ENCODE measurements at places on chromosomes 1 and 21.

DNA sequence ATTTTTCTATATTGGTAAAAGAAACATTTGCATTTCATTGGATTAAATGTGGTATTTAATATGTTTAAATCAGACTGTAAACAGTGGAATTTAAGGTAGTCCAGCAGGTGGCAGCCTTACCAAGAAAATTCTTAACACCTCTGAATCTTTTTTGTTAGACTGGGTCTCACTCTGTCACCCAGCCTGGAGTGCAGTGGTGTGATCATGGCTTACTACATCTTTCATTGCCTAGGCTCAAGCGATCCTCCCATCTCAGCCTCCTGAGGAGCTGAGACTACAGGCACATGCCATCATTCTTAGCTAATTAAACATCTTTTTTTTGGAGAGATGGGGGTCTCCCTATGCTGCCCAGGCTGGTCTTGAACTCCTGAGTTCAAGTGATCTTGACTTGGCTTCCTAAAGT lies 98.8 kb downstream of the RABGAP1L start:
- H3K36me3 ChIP-seq: peaks cover 20% of the 10 kb centered on the region
- no peak overlapping the region for H3K4me3 ChIP-seq
- H3K27ac ChIP-seq: no peak overlapping the region
- peaks cover 7% of the 10 kb centered on the region for H3K4me1 ChIP-seq
- H3K27me3 ChIP-seq: no peaks in the 10 kb centered on the region
- peak; percentile 39 for DNase-seq

DNA sequence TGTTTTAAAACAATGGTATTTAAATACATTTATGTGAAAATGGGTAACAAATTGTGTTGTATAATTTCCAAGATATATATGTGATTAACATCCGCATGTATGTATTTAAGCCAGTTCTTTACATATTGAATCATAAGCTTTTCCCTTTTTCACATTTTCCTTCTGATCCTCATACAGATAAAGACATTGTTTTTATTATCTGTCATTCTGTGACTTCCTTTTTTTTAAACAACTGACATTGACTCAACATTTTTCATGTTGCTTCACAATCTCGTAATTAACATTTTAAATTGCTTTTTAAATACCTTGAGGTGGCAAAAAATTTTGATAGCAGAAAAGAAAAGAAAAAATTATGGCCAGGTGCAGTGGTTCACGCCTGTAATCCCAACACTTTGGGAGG lies 1.4 kb downstream of the STXBP3 start:
- no peak for DNase-seq
- H3K4me3 ChIP-seq: peak overlapping the region; percentile 76
- peaks cover 32% of the 10 kb centered on the region for H3K4me1 ChIP-seq
- peak overlapping the region; percentile 82 for H3K27ac ChIP-seq
- H3K27me3 ChIP-seq: no peaks in the 10 kb centered on the region
- H3K36me3 ChIP-seq: peaks cover 4% of the 10 kb centered on the region

GRCh38 chr21:42973309-42973990 lies 912 bp upstream of the PKNOX1 start:
- no peaks in the 10 kb centered on the region for H3K27me3 ChIP-seq
- H3K4me3 ChIP-seq: peak overlapping the region; percentile 90
- H3K27ac ChIP-seq: peak overlapping the region; percentile 93

- peaks cover 77% of the 10 kb centered on the region for H3K4me1 ChIP-seq
- H3K36me3 ChIP-seq: no peaks in the 10 kb centered on the region
- H3K4me3 ChIP-seq: peak overlapping the region; percentile 89
- H3K27ac ChIP-seq: peak overlapping the region; percentile 92
- no peak for DNase-seq
Measured at GRCh38 chr21:43727519-43728153, 8.7 kb downstream of the PDXK start.

GRCh38 chr1:77888781-77889642 lies 588 bp downstream of the NEXN start:
- no peak overlapping the region for H3K27ac ChIP-seq
- peaks cover 20% of the 10 kb centered on the region for H3K4me1 ChIP-seq
- peak overlapping the region; percentile 85 for H3K4me3 ChIP-seq
- H3K36me3 ChIP-seq: peaks cover 19% of the 10 kb centered on the region
- DNase-seq: peak; percentile 14

GRCh38 chr1:8396786-8397406 lies 79.0 kb downstream of the SLC45A1 start:
- peak overlapping the region; percentile 40 for H3K27ac ChIP-seq
- peaks cover 73% of the 10 kb centered on the region for H3K4me1 ChIP-seq
- H3K27me3 ChIP-seq: no peaks in the 10 kb centered on the region

GRCh38 chr1:181105134-181106021 lies 16.9 kb downstream of the IER5 start:
- peak; percentile 89 for DNase-seq
- no peaks in the 10 kb centered on the region for H3K36me3 ChIP-seq
- no peaks in the 10 kb centered on the region for H3K27me3 ChIP-seq
- H3K4me3 ChIP-seq: peak overlapping the region; percentile 89
- peak overlapping the region; percentile 91 for H3K27ac ChIP-seq
- H3K4me1 ChIP-seq: peaks cover 39% of the 10 kb centered on the region

DNA sequence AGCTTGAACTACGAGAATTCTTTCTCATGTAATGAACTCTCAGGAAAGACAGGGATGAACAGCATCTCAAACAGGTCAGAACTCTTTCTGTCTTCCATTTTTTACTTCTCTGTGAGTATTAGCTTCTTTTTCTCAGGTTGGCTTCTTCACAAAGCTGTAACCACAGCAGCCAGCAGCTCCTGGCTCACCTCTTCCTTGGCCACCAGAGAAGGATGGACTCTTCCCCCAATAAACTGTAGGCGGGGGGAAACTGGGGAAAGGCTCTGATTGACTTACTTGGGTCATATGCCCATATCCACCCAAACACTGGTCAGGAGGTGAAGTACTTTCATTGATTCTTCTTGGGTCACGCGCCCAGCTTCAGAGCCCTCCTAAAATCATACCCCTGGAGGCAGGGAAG lies 14.4 kb upstream of the ENAH start:
- H3K4me1 ChIP-seq: peaks cover 14% of the 10 kb centered on the region
- DNase-seq: no peak
- no peaks in the 10 kb centered on the region for H3K36me3 ChIP-seq
- no peak overlapping the region for H3K27ac ChIP-seq
- no peaks in the 10 kb centered on the region for H3K27me3 ChIP-seq
- no peak overlapping the region for H3K4me3 ChIP-seq

- no peak overlapping the region for H3K4me3 ChIP-seq
- H3K36me3 ChIP-seq: peaks cover 5% of the 10 kb centered on the region
- no peak overlapping the region for H3K27ac ChIP-seq
- H3K4me1 ChIP-seq: peaks cover 4% of the 10 kb centered on the region
Measured at GRCh38 chr1:223478606-223479005, 85.4 kb downstream of the CCDC185 start.

DNA sequence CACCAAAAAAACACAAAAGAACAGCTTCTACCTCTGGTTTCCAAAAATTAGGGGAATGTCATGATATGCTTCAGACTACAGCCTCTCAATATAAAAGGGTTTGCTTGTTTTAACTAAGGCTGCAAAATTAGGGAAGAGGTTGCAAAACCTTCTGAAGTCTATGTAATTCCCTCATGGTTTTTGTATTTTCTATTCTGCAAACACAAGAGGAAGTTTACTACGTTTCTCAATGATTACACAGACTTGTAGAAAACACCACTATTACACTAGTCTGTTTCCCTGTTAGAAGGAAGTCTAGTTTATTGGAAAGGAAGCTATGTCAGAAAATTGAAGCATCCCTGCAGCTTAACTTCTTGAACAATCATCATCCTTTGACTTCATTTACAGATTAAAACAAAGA lies 229.7 kb upstream of the FMN2 start:
- no peaks in the 10 kb centered on the region for H3K36me3 ChIP-seq
- H3K27ac ChIP-seq: no peak overlapping the region
- no peak overlapping the region for H3K4me3 ChIP-seq
- no peaks in the 10 kb centered on the region for H3K4me1 ChIP-seq
- no peak for DNase-seq

GRCh38 chr1:221908573-221908972 lies 166.7 kb upstream of the DUSP10 start:
- no peak overlapping the region for H3K27ac ChIP-seq
- H3K4me3 ChIP-seq: no peak overlapping the region

- no peak overlapping the region for H3K27ac ChIP-seq
- H3K4me3 ChIP-seq: no peak overlapping the region
- H3K27me3 ChIP-seq: no peaks in the 10 kb centered on the region
Measured at GRCh38 chr1:19533626-19534025, 48.3 kb upstream of the CAPZB start.

DNA sequence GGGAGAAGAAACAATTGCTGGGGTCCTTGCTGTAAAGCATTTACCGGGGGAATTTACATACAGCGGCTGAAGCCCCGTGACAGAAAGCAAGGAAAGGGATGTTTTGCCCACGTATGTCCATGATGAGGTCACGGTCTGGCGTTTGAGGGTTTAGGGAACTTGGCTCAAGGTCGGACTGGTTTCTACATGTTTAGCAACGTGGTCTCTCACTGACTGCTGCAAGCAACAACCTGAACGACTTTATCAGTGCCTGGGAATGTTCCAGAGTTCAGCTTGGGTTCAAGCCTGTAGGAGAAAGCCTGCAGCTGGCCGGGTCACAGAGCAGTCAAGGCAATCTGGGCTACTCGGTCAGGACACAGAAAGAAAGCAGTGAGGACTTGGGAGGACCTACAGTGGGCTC lies 323.3 kb downstream of the AJAP1 start:
- DNase-seq: no peak
- H3K4me3 ChIP-seq: no peak overlapping the region
- no peaks in the 10 kb centered on the region for H3K36me3 ChIP-seq
- H3K27ac ChIP-seq: no peak overlapping the region

GRCh38 chr21:42161956-42162681 lies 56.8 kb upstream of the ABCG1 start:
- peaks cover 18% of the 10 kb centered on the region for H3K4me1 ChIP-seq
- H3K36me3 ChIP-seq: no peaks in the 10 kb centered on the region
- no peak for DNase-seq
- peaks cover 20% of the 10 kb centered on the region for H3K27me3 ChIP-seq
- peak overlapping the region; percentile 33 for H3K27ac ChIP-seq
- H3K4me3 ChIP-seq: no peak overlapping the region

DNA sequence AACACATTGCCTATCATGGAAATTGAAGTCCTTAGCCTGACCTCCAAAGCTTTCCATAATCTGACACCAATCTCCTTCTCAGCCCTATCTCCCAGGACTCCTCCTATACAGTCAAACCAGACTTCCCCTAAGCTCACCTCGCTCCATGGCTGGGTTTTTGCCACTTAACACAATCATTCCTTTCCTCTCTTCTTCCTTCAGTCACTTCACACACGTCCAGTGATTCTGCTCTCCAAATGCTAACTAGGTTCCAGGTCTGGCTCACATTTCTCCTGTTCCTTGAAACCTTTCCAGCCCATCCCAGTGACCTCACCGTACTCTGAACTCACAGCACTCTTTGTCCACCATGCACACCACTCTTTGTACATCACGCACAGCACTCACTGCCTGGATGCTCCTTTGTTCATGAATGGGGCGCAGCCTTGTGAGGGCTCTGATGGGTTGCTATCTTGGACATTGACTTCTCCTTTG lies 98.4 kb downstream of the GLUL start:
- H3K4me3 ChIP-seq: no peak overlapping the region
- no peaks in the 10 kb centered on the region for H3K27me3 ChIP-seq
- no peak overlapping the region for H3K27ac ChIP-seq
- H3K4me1 ChIP-seq: peaks cover 6% of the 10 kb centered on the region
- DNase-seq: no peak

DNA sequence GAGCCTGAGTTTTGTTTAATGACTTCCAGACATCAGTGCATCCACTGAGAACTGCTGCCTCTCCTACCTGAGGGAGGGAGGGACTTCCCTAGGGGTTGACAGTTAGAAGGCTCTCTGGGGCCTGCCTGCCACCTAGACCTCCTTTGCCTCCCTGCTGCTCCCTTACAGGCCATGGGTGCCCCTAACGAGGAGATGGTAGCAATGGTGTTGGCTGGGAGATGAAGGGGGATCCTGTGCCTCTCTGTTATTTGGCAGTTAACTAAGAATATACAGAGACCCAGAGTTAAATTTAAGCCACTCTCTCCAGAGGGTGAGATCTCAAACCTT lies 66.1 kb downstream of the UBE2U start:
- no peaks in the 10 kb centered on the region for H3K36me3 ChIP-seq
- DNase-seq: no peak
- no peak overlapping the region for H3K4me3 ChIP-seq
- H3K4me1 ChIP-seq: peaks cover 3% of the 10 kb centered on the region
- H3K27ac ChIP-seq: no peak overlapping the region

Measured in naive B cell (primary cell).